ENCODE measurements at places on chromosomes 4 and X.

- no peak for DNase-seq
Measured at GRCh38 chr4:66613591-66613990, 931.7 kb downstream of the CENPC start.

GRCh38 chr4:35166466-35166865, 1077.8 kb downstream of the ARAP2 start:
- no peak for DNase-seq

- no peak for DNase-seq
Measured at GRCh38 chr4:184032091-184032490, 127.0 kb downstream of the STOX2 start.

DNA sequence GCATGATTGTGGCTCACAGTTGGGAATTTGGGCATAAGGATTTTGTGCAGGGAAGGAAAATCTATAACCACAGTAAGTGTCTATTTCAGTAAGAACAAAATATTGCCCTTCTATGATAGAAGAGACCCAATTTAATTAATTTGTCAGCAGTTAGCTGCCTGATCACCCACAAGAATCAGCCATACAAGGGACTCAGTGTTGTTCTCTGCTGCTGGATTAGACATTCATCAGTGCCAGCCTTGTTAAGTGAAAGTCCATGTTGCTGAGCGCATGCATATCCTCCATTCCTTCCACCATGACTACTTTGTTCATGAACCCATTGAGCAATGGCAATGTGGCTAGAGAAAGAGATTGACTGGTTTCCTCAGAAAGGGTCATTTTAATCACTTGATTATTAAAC, 125.3 kb upstream of the PDHA2 start:
- no peak for DNase-seq
